T-helper 17 cell (primary cell): ENCODE measurements at places on chromosomes 7 and 10.

- DNase-seq, result no peak
These were observed 685.3 kb upstream of the GALNT17 start for GRCh38 chr7:70446448-70447143.

GRCh38 chr10:48474765-48475365 is 130.0 kb downstream of the ARHGAP22 start:
- no peak for DNase-seq

- no peak for DNase-seq
These were observed 561.1 kb upstream of the STEAP1 start for GRCh38 chr7:89593125-89593524.

- DNase-seq, result no peak
These were observed 480 bp downstream of the MNX1 start for GRCh38 chr7:157009778-157010587.

GRCh38 chr7:116562529-116563121 is 37.8 kb downstream of the CAV1 start:
- DNase-seq, result no peak

- DNase-seq, result no peak
These were observed 42.3 kb upstream of the UBE3C start for GRCh38 chr7:157096286-157097055.
